COR-L47 (cell line): ENCODE measurements at places on chromosomes 2 and 18.

DNA sequence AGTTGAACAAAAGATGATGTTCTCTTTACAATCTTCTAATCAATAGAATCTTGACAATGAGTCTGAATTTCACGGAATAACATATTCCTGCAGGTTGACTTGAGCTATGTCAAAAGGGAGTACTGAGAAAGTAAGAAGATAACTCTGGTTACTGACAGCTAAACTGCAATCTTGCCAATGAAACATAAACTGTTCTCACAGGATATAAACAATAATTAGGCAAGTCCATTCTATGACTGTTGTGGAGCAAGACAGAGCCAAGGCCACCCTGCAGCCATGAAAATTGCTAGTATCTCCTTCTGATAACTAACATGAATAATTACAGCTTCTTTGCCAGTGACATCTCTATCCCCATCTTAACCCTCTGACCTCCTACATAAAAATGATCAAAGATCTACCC lies 6.3 kb upstream of the RPRD1A start:
- DNase-seq, result peak; percentile 23

DNA sequence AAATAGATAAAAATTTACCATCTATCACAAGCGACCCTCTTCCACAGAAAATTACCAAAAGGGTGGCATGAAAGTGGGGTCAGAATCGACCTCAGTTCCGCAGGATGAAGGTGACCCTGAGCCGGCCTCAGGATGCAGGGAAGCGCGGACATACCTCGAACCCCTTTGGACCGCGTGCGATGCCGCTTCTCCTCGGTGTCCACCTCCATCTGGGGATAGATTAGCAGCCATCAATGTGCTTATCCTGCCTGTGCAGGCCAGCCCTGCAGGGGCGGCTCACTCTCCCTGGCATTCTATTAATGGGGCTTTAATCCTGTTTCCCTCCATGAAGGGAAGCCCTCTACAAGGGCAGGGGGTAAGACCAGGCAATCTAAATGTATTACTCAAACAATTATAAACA lies 235.3 kb upstream of the PXDN start:
- DNase-seq, result no peak

- no peak for DNase-seq
Observed at GRCh38 chr2:197641666-197642065, 33.7 kb downstream of the RFTN2 start.

- no peak for DNase-seq
Observed at GRCh38 chr2:67674668-67675067, 277.5 kb downstream of the ETAA1 start.

DNA sequence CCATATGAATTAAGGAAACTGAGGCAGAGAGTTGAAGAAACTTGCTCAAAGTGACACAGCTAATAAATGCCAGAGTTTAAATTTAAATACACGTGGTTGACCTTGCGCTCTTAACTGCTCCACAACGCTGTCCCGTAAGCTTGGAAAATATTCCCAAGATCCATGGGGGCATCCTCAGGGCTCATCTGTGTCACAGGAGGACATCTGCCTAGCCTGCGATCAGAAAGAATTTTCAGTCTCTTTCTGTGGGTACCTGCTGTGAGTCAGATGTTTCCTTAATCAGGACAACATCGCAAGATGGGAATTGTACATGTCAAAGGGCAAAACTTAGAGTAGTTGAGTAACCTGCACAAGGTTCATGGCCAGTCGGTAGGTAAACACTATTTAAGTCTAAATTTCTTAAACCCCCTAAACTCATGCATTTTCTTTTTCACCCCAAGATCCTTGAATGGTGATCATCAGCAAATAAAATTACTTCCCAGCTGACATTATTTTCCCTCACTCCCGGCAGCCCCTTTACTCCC lies 1.4 kb downstream of the CMPK2 start:
- no peak for DNase-seq

DNA sequence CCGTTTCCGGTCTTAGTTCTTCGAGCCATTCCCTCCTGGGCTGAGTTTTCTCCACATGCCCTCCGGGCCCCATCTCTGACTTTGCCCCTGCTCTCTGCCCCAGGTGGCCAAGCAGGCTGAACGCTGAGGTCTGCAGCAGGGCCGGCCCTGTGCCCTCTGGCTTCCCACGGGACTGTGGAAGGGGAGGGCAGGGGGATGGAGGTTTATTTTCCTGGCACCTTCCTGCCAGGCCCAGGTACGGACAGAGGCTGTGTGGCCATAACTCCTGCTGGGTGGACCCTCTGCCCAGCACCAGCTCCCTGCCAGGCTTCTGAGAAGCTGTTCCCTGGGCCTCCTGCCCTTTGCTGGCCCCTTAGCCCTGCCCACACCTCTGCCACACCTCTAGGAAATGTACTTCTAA lies 164.0 kb downstream of the TFCP2L1 start:
- DNase-seq, result no peak

DNA sequence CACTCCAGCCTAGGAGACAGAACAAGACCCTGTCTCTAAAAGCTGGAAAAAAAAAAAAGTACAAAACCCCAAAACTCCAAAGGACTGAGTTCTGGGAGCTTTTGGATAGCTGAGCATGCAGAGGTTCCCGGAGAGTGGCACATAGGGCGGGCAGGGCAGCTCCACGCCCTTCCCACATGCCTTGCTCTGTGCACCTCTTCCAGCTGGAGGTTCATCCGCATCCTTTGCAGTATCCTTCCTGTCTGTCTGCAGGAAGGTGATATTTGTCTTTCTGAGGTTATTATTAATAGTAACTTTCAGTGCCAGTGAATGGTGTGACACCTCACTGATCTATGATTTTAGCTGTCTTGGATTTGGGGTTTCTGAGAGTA lies 70.2 kb downstream of the INPP4A start:
- DNase-seq, result no peak

DNA sequence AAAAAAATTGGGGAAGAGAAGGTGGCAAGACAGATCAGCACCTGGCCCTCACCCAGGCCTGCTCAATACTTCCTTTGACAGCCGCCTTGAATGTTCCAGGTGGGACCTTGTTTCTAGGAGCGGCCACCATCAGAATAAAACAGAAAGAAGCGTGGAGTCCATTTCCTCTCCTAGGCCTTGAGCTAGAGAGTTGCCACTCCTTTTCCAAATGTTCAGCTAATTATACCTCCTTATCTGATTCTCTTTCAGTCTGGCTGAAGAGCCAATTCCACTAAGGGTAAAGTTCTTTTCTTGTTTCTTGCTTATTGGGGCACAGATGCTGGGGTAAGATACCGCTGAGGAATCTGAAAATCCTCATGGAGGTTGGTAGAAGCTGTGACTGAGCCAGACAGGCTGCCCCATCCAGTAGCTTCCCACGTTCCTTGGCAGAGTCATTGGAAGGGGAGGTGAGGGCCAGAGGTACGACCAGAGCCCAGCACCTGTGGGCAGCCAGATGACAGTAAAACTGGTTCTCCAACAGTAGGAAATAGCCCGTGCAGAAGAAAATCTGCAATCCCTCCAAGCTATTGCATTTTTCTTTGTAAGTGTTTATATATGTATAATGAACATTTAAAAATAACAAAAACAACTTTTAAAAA lies 51.5 kb downstream of the PLB1 start:
- no peak for DNase-seq

DNA sequence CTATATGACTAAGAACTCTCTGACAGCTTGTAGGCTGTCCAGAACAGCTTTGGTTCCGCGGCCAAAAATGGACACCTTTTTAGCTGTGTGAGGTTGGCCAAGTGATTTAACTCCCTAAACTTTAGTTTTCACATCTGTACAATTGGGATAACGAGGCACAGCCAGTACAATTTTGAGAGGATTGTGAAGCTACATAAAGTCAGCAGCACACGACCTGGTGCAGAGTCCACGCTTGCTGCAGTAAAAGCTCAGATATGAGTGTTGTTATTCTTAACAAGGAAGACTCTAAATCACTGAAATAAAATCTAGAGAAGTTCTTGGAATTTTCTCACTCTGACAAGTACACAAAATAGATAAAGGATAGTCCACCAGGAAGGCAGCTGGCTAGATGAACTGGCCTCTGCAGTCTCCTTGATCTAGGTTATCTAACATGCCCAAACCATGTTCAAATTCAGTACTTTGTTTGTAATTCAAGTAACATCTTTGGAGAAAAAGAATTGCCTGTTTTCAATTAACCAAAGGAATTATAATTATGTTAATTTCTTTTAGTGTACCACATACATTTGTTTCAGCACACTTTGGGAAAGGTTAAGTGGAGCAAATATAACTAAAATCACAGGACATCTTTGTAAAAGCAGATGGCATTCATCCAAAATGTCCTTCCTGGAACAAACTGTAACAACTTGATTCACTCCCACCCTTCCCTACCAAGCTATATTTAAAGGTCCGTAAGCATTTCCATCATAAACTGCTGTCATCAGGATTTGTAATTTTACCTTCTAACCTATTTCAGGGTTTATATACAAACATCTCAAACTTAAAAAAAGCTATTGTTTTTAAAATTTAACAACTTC lies 201.7 kb upstream of the STK17B start:
- DNase-seq, result no peak

GRCh38 chr2:63740943-63741342 lies 100.8 kb upstream of the UGP2 start:
- no peak for DNase-seq

GRCh38 chr2:159558479-159558878 lies 57.9 kb downstream of the BAZ2B start:
- DNase-seq, result no peak

GRCh38 chr2:33133454-33133952 lies 186.8 kb downstream of the LTBP1 start:
- no peak for DNase-seq

DNA sequence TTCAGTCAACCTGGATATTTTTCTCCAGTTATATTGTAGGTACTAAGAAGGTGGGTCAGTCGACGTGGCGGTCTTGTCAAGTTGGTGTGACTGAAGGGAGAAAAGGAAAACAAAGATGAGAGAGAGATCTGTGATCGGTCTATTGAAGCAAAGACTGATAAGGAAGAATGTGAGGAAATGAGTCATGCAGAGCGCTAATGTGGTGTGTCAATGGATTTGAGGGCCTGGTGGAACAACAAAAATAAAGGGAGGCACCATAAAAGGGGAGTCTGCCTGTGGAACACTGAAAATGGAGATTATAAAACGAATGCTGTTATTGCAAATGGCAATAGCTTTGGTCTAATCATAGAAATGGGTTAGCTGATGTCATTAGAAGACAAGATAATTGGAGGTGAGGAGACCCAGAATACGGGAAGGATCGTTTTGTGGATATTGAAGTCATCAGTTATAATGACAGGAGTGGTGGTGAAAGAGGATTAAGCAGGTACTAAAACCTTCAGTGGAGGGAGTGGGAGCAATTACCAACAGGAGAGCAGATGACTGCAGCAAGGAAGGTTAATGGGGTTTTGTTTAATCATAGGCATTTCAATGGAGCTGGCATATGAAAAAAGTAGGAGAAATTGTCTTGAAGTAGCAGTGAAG lies 599.1 kb upstream of the FSHR start:
- no peak for DNase-seq

GRCh38 chr2:127429291-127429690 lies 11.1 kb downstream of the PROC start:
- no peak for DNase-seq

- DNase-seq, result peak; percentile 78
Observed at GRCh38 chr2:28413152-28413898, 20.7 kb downstream of the FOSL2 start.

GRCh38 chr2:1830936-1831619 lies 86.8 kb upstream of the PXDN start:
- no peak for DNase-seq

DNA sequence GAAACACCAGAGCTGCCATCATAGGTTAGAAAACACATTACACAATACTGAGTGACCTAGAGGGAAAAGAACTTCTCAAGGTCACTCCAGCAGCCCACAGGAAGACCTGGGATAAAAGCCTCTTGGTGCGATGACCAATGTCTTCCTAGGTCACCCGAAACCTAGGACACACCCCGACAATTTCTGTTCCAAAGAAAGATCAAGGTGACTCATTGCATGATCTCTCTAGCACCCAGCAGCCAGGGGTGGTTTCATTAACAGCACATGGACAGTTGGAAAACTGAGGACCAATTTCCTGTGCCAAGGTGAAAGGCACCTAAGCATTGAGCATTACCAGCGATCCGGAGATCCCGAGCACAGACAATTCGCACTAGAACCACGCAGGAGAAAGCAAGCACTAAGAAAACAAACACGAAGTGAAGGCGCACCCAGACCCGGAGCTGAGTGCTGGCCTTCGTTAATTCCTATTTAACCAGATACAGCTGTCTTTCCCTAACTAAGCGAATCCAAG lies 1.5 kb downstream of the CACNB4 start:
- no peak for DNase-seq

DNA sequence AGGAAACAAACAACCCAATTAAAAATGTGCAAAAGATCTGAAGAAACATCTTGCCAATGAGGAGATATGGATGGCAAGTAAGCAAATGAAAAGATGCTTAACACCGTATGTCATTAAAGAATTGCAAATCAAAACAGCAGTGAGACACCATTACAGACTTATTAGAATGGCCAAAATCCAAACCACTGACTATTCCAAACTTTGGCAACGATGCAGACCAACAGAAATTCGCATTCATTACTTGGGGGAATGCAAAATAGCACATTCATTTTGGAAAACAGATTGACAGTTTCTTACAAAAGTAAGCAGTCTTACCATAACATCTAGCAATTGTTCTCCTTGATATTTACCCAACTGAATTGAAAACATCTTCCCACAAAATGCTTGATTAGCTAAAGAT lies 1118.7 kb downstream of the SUCLG1 start:
- no peak for DNase-seq

- DNase-seq, result no peak
Observed at GRCh38 chr2:1702186-1702565, 42.1 kb downstream of the PXDN start.

GRCh38 chr2:107392241-107392704 lies 434.4 kb upstream of the RGPD4 start:
- no peak for DNase-seq

- DNase-seq, result no peak
Observed at GRCh38 chr2:72627083-72627482, 198.8 kb downstream of the EXOC6B start.

- no peak for DNase-seq
Observed at GRCh38 chr2:189249171-189249570, 69.6 kb upstream of the COL5A2 start.

GRCh38 chr2:240732184-240732583 lies 40.5 kb downstream of the AQP12A start:
- DNase-seq, result no peak

GRCh38 chr18:80120932-80121331 lies 11.9 kb downstream of the ADNP2 start:
- no peak for DNase-seq

GRCh38 chr2:78925258-78925657 lies 100.2 kb upstream of the REG3G start:
- no peak for DNase-seq

GRCh38 chr2:232229911-232230310 lies 148.6 kb upstream of the ALPP start:
- DNase-seq, result no peak

DNA sequence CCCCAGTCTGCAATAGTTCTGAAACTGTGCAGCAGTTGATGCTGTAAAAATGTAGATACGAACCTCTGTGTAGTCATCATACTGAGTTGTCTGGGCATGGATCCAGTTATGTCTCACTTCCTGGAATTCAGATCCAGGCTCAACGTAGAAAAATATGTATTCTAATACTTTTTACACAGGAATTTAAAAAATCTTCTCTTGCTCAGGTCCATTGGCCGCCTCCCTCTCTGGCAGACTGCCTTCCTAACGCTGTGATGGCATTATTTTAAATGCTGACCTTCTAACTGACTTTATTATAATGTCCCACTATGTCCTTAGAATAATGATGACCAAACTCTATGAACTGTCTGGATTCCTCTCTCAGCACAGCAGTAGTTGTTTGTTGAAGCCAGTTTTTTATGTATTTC lies 119.6 kb downstream of the FEZ2 start:
- no peak for DNase-seq
